ENCODE measurements at places on chromosomes 13 and 19.

DNA sequence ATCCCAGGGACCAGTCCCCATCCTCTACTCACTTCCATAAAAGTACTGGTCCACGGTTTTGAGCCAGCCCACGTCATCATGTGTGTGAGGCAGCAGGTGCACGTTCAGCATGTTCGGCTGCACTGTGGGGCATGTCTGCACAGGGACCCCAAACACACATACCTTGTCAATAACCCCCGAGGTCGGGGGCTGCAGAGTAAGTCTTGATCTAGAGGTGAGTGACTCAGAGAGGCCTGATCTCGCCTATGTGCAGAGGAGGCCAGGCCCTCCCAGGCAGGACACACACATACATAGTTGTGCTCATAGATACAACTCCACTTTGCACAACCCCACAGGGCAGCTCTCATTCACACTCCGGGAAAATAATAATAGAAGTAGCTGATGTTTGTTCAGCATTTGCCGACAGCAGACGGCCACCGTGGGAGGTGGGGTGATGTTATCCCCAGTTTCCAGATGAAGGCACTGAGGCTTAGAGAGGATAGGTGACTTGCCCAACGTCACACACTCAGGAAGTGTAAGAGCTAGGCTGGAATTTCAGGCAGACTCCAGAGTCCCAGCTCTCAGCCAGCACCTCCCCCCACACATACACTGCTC is 774 bp downstream of the MAN2B1 start:
- no peak for DNase-seq

- no peak for DNase-seq
Observed at GRCh38 chr19:4414144-4414799, 11.8 kb downstream of the CHAF1A start.

GRCh38 chr19:48190288-48190884 is 19.9 kb downstream of the ZSWIM9 start:
- DNase-seq: peak; percentile 39

DNA sequence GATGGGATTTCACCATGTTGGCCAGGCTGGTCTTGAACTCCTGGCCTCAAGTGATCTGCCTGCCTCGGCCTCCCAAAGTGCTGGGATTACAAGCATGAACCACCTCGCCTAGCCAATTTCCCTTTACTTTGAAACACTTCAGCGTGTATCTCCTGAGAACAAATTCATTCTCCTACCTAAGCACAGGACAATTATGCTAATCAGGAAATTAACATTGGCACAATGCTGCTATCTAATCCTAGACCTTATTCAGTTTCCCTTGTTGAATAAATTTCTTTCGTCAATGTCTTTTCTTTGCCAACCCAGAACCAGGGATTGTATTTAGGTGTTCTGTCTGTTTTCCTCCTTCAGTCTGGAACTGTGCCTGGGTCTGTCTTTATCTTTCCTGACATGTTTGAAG is 67.8 kb downstream of the MAP4K1 start:
- no peak for DNase-seq

DNA sequence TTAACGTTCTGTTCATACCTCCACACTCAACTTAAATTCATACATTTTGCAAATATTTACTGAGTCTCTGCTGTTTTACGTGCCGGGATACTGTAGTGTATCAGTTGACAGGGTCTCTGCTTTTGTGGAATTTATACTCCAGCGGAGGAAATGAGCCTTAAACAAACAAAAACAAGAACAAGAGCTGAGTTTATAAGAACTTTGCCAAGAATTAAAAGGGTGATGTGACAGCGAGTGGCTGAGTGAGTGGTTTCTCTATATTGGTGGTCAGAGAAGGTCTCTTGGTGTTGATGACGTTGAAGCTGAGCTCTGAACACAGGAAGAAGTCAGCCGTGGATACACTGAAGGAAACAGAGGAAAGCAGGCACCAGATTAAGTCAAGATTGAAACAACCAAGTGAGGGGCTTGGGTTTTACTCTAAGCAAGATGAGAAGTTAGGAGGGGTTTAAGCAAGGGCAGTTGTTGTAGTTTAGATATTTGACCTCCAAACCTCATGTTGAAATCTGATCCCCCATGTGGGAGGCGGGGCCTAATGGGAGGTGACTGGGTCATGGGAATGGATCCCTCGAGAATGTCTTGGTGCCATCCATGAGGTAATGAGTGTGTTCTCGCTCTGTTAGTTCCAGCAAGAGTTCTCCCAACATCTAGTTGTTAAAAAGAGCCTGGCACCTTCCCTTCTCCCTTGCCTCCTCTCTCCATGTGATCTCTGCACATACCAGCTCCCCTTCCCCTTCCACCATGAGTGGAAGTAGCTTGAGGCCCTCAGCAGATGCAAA is 248.3 kb downstream of the DCLK1 start:
- DNase-seq: peak; percentile 95

DNA sequence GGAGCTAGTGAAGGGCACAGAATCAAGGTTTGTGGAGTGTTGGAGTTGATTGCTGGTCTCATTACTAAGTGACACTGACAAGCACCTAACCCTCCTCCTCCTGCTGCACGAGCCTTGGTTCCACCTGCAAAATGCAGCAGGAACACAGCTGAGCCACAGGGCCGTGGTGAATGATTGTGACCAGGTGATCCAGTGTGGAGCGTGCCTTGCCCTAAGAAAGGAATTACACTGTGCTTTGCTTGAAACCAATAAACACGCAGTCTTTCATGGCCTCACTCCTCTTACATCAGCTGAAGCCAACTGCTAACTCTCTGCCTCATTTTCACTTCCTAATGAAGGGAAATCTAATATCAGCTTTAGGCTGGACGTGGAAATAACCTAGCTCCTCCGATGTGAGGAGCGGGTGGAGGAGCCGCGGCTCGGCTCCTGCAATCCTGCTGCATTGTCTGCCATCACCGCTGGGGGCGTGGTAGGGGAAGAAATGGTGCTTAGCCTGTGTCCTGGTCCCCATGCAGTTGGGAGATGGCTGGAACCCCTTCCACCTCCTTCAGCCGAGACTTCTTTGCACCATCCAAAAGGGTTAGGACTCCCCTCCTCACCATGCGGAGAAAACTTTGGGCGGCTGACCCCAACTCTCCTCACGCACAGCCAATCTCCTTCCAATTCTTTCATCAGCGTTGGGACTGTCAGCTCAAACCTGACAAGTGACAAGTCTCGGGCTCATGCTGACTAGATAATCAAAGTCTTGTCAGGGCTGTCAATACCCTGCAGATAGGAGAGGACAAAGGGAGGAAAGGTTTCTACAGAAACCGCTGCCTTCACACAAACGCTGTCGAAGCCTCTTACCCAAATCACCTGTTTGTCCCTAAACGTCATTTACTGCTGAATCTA is 427.9 kb downstream of the ZNF536 start:
- DNase-seq: no peak

DNA sequence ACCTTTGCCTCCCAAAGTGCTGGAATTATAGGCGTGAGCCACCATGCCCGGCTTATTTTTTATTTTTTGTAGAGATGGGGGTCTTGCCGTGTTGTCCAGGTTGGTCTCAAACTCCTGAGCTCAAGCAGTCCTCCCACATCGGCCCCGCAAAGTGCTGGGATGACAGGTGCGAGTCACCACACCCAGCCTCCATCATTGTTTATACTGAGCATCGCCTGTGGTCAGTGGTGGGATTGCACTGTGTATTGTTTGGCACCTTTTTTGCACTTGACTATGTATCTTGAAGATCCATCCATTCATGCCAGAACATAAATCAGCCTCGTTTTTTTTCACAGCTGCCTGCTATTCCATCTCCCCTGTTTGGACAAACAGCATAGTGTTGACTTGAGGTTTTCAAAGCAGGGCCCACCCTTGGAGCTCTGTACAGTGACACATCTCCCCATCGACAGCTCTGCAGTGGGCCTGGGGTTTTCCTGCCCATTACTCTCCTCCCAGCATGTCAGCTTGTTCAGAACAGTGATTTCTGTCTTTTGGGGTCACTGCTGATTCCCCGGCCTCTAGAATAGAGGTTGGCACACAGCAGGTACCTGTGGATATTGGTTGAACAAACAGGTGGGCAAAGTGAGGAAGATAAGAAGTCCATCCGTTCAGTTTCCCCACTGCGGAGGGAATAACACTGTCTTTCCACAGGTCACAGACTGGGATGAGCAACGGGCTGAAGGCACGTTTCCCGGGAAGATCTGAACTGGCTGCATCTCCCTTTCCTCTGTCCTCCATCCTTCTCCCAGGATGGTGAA is 8.2 kb upstream of the UPK1A start:
- DNase-seq: no peak

- DNase-seq: no peak
Observed at GRCh38 chr13:109096101-109096500, 466.7 kb downstream of the MYO16 start.

DNA sequence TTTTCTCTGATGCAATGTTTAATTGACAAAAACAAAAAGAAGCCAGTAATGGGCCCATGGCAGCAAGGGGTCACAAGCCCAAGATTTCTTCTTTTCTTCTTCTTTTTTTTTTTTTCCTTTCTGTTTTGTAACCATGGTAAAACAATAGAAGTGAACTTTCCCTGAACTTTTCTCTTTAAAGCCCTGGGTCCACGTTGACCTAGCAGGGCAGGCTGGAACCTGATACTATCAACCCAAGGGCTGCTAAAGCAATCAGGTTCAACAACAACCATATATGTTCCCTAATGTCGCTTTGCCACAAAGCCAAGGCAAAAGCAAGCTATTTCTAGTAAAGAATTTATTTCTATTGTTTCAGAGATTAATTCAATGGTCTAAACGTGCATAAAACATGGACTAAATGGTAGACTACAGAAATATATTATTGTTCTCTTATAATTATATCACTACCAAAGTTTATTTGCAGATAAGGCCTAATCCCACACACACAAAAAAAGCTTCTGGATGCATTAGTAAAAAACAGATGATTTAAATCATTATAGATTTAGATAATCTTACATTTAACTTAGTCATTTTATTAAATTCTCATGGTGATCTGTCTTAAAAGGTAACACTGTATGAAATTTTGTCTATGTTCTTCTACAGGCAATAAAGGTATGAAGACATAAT is 153.9 kb downstream of the DACH1 start:
- peak; percentile 76 for DNase-seq

DNA sequence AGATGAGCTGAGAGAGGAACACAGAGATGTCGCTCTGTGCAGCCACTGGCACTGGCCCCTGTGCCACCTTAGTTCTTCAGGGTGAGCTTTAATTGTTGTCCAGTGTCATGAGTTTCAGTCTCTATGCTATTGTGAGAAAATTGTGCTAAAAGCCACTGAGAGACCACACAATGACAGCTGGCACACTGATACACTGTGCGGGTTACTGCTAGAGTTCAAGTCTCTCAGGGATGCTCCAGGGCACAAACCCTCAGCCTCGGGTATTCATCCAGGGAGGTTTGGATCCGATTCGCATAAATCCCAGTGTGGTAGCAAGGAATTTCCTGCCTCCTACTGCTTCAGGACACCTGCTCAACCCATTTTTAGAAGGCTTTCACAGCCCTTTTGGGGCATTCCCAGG is 68.1 kb upstream of the EDNRB start:
- DNase-seq: no peak
